Glomerular endothelial cell (primary cell): ENCODE measurements at places on chromosomes 4 and X. TPM values are rescaled to one million over a fixed set of nuclear protein-coding genes. Genes with fewer than 3 reads are reported as not detected.

Gene ENPP6
- total RNA-seq: 0.76 TPM in 1 of 2 replicates, not detected in the other

DNA sequence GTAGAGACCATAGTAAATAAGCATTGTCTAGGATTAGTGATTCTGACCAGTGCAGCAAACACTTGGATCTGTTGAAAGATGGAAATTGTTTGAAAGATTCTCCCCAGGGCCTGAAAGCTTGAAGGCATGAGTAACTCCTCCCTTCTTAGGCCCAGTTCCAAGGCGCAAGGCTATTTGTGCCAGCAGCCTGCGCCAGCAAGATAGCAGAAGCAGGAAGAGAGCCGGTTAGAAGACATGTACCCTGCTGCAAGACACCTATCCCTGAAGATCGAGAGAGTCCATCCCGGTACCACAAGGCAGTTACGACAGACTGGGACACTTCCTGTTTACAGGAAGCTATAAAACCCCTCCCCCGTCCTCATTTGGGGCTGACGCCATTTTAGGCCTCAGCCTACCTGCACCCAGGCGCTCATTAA lies 72.4 kb upstream of the JADE1 start:
- no peak for DNase-seq

DNA sequence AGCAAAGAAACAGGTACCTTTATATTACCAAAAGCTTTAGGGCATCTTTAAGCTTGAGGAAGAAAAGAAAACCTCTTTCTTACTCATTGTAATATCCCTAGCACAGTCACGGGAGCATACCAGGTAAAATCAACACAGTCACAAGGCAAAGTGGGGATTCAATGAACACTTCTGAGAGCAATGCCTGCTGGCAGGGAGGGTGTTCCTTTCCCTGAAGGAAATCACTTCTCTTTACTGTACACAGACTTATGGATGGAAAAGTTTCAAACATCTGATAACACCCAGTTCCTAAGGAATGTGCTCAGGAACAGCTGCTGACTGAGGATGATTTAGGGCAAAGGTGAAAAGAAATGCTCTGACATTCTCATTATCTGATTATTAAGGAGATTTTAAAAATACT lies 94.8 kb downstream of the MAML3 start:
- no peak for DNase-seq

Gene AFP
- not detected in 2 replicates for total RNA-seq

DNA sequence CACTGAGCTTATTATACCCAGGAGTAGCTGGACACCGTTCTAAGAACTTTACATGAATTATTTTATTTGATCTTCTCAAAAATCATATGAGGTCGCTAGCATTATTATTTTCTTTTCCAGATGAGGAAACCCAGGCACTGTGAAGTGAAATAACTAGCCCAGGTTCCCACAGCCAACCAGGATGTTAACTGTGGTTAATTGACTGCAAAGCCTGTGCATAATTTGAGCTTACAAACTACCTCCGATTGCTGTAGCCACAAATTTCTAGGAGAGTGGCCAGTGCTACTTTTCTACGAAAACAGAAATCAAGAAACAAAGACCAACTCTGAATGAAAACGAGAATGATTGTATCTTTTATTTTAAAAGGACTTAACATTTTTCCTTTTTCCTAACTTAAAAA lies 27.2 kb downstream of the SPRY1 start:
- no peak for DNase-seq

GRCh38 chrX:71439420-71439819 lies 73.3 kb downstream of the TAF1 start:
- DNase-seq: no peak
